ENCODE measurements at places on chromosomes 1 and 21. TPM values are rescaled to one million over a fixed set of nuclear protein-coding genes. Genes with fewer than 3 reads are reported as not detected.

- H3K27ac ChIP-seq: no peak overlapping the region
- no peaks in the 10 kb centered on the region for H3K36me3 ChIP-seq
- H3K4me3 ChIP-seq: no peak overlapping the region
- H3K4me1 ChIP-seq: no peaks in the 10 kb centered on the region
Observed at GRCh38 chr1:23591460-23592208, 32.3 kb upstream of the ID3 start.

- DNase-seq: no peak
- no peak overlapping the region for H3K4me3 ChIP-seq
- peaks cover 8% of the 10 kb centered on the region for H3K36me3 ChIP-seq
- no peaks in the 10 kb centered on the region for H3K27me3 ChIP-seq
Observed at GRCh38 chr1:25486602-25487001, 55.9 kb downstream of the MACO1 start.

DNA sequence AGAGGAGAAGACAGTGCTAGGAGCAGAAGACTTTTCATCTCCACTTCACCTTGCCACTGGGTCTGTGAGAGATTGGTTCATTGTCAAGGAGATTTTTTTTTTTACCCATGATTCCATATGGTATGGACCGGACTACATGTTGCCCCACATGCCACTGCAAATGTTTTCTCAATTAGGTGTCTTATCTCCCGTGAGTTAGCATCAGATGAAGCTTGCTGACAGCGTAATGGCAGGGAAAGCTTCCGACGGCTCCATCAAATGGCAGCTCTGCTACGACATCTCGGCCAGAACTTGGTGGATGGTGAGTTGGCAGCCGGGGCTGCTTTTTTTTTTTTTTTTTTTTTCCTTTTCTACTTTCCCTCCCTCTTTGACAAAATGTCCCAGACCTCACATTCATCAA lies 217.2 kb upstream of the NFIA start:
- no peaks in the 10 kb centered on the region for H3K36me3 ChIP-seq
- no peak overlapping the region for H3K4me3 ChIP-seq
- no peaks in the 10 kb centered on the region for H3K27me3 ChIP-seq
- no peak overlapping the region for H3K27ac ChIP-seq

GRCh38 chr1:172821609-172822274 lies 162.8 kb downstream of the FASLG start:
- H3K27me3 ChIP-seq: no peaks in the 10 kb centered on the region
- no peaks in the 10 kb centered on the region for H3K4me1 ChIP-seq
- H3K36me3 ChIP-seq: no peaks in the 10 kb centered on the region
- no peak overlapping the region for H3K27ac ChIP-seq
- no peak for DNase-seq

- H3K36me3 ChIP-seq: no peaks in the 10 kb centered on the region
- DNase-seq: no peak
- H3K4me3 ChIP-seq: no peak overlapping the region
- no peaks in the 10 kb centered on the region for H3K27me3 ChIP-seq
- no peak overlapping the region for H3K27ac ChIP-seq
Observed at GRCh38 chr1:19925342-19926070, 2.1 kb upstream of the PLA2G2E start.

- DNase-seq: no peak
- H3K4me3 ChIP-seq: no peak overlapping the region
Observed at GRCh38 chr1:163709636-163710035, 387.9 kb downstream of the NUF2 start.

- H3K4me1 ChIP-seq: no peaks in the 10 kb centered on the region
- no peak overlapping the region for H3K4me3 ChIP-seq
- H3K27me3 ChIP-seq: no peaks in the 10 kb centered on the region
- peaks cover 64% of the 10 kb centered on the region for H3K36me3 ChIP-seq
Observed at GRCh38 chr1:15637826-15638225, 20.6 kb downstream of the DDI2 start.

The RAVER2 gene
- 9.4 TPM for total RNA-seq

The TNFSF4 gene
- total RNA-seq: 1.3 TPM

The SPRR2D gene
- not detected for total RNA-seq

Data from kidney (tissue), 22 donors.